ENCODE measurements at places on chromosomes 13 and 19.

- no peak for DNase-seq
Observed at GRCh38 chr19:13865571-13866462, 11.1 kb upstream of the NANOS3 start.

- DNase-seq = no peak
Observed at GRCh38 chr19:55133639-55134444, 15.2 kb downstream of the TNNT1 start.

DNA sequence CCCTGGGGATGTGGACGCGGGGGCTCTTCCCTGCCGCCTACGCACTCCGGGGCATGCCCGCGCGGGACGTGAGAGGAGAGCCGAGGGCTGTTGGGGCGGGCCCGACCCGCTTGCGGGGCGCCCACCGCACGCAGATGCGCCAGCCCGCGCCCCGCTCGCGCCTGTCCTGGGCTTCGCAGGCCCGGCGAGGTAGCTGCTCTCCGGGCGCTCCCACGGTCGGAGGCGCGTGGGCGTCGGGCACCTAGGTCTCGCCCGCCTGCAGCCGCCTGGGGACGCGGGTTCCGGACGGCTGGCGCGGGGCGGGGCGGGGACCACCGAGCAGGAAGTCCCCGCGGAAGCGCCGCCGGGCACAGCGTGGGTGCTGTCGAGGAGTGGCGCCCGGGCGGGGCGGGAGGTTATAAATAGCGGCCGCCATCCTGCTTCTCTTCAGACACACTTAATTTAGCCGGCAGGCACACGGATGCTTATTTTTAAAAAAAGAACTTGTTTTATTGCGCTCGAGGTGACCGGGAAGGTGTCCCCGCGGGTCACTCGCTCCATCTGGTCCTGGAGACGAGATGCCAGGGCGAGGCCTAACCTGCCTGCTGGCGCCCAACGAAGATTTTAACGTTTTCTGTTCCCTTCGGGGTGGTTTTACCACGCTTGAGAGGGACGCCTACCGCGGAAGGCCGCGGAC is 561 bp upstream of the GJA3 start:
- no peak for DNase-seq

DNA sequence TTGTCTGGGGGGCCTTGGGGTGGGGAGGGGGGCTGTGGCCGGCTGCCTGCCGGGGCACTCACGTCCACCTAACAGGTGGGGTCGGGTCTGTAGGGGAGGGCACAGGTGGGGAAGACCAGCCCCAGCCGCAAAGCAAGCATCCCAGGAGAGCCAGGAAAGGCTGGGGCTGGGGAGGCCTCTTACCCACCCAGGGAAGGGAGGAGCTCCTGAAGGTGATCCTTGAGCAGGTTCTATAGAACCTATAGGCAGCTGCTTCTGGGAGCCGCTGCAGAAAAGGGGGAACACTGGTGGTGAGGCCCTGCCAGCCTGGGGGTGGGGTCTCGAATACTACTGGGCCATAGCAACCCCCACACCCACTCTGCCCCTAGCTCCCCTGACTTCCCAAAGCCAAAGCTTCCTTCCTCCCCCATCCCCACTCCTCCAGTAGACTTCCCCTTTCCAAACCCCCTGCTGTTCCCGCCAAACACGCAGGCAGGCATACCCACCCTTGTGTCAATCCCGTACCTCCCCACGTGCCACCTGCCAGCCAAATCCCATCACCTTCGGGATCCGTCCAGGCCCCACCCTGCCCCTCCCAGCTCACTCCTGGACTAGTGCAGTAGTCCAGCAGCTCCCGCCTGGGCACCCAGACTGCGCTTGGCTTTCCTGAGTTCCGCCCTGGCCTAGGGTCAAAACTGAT is 5.6 kb downstream of the KLF16 start:
- DNase-seq = no peak

DNA sequence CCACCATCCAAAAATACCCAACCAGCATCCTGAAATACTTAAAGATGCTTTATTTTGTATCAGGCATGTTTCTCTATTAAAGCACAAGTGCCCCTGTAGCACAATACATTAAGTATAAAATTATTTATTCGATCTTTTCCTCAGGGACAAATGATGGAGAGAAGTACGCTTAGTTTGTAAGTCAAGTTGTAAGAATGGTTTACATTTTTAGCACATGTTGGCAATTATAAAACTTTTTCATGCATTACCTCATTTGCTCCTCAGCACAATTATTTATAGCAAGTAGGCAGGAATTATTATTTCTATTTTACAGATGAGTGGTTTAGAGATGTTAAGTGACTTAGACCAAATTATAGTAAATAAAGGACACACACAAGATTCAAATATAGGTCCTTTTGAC is 232.6 kb upstream of the HTR2A start:
- no peak for DNase-seq

GRCh38 chr13:48167866-48168265 is 65.1 kb upstream of the ITM2B start:
- DNase-seq = no peak

GRCh38 chr13:90750021-90750420 is 597.5 kb upstream of the MIR17HG start:
- DNase-seq = no peak

DNA sequence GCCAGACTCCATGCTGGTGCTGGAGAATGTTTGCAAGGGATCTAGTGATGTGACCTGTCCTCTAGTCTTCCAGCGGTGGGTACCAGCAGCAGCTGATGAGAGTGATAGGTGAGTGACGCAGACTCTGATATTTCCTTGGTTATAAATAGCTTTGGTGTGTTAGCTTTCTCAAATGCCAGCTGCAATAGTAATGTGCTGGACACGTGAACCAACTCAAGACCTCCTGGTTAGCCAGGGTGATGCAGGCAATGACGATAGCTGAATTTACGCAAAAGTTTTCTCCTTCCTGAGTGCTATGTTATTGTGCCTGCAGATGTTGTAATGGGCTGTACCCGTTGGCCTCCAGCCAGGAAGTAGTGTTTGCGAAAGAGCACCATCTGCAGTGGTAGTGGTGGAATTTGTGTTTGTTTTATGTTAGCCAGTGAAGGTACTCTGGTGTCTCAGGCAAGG is 129.5 kb downstream of the CYSLTR2 start:
- peak; percentile 100 for DNase-seq

DNA sequence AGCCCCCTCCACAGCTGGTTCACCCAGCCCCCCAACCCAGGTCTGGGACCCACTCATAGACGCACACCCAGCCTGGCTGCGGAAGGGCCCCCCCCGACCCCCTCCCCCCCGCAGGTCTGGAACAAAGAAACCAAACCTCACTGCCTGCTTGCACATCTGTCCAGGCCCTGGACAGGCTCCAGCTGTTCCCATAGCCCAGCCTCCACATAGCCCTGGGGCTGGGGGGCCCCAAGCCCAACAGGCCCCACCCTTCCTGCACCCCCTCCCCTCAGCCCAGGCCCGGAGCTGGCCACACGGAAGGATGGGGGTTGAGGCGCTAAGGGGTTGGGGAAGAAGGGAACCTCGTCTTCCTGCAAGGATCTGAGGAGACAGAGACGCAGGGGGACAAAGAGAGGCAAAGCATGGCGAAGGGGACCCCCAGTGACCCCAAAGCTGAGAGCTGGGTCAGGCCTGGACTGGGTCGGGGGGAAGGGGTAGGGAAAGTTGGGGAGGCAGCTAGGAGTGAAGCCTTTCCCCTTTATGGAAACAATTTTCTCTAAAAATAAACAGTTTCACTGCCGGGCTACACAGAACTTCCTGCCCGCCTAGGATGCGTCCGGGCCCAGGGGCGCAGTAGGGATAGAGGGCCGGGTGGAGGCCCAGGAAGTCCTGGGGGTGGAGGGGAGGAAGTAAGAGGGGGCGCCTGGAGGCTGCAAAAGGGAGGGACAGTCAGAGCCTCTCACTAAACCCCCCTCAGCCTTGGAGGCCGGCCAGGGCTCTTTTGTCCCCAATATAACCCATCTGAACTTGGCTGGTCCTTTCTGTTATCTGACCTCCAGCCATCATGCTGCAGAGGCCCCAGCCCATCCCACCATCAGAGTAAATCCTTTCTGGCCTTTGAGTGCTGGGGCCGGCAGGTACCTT is 2.4 kb downstream of the KANK2 start:
- DNase-seq = peak; percentile 47

DNA sequence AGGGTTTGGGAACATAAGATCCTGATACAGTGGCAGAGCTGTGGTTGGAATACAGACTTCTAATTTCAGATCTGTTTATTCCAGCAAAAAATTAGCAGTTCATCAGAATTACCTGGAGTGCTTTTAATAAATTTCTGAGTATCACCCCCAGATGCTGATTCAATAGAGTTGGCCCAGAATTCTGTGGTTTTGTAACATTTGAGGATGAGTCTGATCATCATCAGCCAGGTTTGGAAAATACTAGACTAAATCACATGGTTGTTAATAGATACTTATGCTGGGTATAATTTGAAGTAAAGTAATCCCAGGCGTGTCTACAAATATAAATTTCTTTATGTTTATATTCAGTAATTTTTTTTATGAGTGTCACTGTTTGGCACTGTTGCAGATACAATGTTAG is 4.8 kb downstream of the USPL1 start:
- DNase-seq = no peak

- no peak for DNase-seq
Observed at GRCh38 chr19:7830272-7830771, 304 bp downstream of the EVI5L start.

- DNase-seq = no peak
Observed at GRCh38 chr13:113226873-113227450, 17.5 kb downstream of the CUL4A start.

DNA sequence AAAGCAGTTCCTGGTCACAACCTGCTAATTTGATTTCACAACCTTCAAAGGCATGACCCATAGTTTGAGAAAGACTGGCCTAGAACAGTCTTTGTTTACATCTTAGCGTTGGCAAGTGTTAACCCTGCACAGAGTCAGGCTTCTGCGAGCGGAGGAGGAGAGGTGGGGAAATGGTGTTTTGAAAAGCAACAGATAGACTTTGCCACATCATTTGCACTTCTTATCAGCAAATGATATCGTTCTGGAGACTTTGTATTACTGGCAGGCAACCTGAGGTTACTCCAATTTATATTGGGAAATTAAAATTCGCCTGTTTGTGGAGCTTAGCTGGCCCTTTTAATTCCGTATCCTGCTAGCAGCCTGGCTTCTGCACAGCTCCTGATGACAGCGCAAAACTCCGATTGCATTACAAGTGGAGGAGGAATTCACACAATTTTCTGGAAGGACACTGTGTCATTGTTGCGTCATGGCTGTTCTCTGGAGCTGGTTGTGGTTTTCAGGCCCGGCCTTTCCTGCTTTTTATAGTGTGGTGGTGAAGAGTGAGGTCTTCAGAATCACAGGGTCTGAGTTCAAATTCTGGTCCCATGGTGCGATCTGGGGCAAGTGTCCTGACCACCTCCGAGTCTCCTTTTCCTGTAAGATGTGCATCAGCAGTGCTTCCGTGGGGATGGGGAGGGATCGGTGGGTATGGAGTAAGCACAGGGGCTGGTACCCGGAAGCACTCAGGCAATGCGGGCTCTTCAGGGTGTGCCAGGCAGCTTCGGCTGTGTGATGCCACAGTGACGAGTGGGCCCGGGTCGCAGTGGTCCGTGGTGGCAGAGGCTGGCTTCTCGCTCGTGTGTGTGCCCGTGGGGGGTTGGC is 49.1 kb upstream of the EHD2 start:
- DNase-seq = peak; percentile 100

GRCh38 chr19:17654993-17655392 is 33.2 kb downstream of the UNC13A start:
- no peak for DNase-seq

- no peak for DNase-seq
Observed at GRCh38 chr19:6239871-6240676, 39.7 kb downstream of the MLLT1 start.

- no peak for DNase-seq
Observed at GRCh38 chr19:54561840-54562239, 11.8 kb upstream of the LILRA2 start.

DNA sequence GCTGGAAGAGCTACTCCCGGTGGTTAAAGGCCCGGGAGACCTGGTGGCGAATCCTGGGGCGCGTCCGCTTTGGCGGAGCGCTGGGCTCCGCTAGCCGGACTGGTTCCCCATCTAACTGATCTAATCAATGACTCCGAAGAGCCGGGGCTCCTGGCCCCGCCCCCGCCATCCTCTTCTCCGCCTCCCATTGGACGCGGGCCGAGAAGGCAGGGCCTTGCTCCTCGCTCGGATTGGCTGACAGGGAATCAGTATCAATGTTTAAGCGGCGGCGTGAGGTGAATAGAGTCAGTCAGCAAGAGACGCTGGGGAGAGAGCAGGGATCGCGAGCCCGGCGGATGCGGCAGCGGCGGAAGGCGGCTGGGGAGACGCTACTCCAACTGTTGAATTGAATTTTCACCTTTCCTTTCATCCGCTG is 1.7 kb upstream of the PCDH17 start:
- peak; percentile 84 for DNase-seq

DNA sequence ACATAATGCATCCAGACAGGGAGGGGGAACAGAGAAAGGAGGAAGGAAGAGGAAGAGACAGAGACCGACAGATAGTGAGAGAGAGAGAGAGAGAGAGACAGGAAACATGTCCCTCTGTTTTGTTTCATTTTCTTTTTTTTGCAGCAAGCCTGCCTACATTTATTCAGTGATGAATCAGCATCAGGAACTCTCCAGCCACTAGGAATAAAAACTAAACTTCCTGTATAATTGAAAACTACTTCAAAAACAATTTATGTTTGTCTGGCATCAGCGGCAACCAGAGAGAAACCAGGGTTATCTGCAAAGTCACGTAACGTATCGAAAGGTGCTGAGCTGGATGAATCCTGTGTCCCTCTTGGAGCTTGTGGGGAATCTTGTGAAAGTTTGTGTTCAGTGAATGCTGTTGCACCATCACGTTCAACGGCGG is 148.6 kb upstream of the SOX21 start:
- peak; percentile 31 for DNase-seq

DNA sequence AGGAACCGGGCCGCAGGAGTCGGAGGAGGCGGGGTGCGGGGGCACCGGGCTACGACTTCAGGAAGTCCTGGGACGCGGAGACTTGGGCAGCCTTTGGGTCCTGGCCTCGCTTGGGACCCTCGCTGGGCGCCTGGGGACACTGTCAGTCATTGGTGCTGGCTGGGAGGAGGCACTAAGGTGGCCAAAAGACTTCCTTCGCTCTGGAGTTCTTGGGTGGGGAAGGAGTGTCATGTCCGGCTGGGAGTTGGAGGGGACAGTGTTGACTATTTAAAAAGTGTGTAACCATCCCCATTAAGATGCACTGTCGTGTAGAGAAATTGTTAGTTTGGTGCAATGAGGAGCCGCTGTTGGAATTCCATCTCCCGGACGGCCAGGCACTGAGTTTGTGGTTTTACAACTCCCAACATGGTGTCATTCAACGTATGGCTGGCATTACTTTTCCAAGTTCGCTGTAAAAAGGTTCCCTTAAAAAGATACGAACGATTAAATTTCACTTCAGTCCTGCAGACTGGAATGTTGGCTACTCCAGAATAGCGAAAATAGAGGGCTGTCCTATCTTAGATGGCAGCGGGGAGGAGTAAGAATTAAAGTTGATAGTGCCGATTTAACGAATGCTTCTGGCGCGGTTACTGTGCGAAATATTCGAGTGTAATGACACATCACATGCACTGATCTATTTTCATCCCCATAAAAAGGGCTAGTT is 776 bp downstream of the DNAJC3 start:
- peak; percentile 25 for DNase-seq

DNA sequence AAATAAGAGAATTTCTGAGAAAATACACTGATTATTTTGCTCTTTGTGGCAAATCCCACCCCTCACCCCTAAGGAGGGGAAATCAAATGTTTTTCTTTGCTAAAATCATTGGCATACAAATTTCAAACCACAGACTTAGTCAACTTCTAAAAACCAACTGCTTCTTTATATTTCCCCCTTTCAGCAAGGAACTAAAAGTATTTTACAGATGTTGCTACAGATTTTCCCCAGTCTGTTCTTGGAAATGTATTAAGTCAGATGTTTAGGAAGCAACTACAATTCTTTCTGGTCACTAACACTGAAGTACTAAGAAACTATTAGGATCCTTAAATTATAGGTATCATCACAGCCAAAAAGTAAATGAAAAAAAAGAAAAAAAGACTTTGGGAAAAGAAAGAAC is 6.9 kb downstream of the MTMR6 start:
- DNase-seq = no peak
